ENCODE measurements at places on chromosomes 1 and 21.

- DNase-seq = peak; percentile 15
Measured at GRCh38 chr1:9615316-9616063, 26.8 kb downstream of the TMEM201 start.

GRCh38 chr1:3653286-3653618 is 936 bp downstream of the TP73 start:
- no peak for DNase-seq

DNA sequence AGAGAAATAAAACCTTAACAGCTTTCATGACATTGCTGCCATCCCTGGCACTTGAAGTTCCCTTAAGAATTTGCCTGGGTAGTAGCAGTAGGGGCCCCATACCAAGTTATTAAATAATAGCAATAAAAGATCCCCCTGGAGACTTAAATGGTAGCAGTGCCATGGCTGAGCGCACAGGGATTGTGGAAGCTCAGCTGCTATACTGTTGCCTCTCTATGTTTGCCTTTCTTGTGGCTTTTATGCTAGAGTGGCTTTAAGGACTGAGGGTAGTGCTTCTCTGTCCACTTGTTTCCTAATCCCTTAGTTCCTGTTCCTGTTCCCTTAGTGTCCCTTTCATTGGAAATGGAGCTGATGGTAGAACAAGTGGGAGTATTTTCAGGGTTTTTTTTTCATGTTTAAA is 42.1 kb downstream of the NCF2 start:
- no peak for DNase-seq

GRCh38 chr21:45592626-45593134 is 50.4 kb upstream of the SLC19A1 start:
- DNase-seq = no peak

GRCh38 chr1:243598433-243598832 is 251.6 kb downstream of the AKT3 start:
- no peak for DNase-seq

GRCh38 chr1:1599030-1599934 is 653 bp downstream of the FNDC10 start:
- DNase-seq = no peak

GRCh38 chr1:226734611-226735153 is 4.4 kb downstream of the ITPKB start:
- no peak for DNase-seq

DNA sequence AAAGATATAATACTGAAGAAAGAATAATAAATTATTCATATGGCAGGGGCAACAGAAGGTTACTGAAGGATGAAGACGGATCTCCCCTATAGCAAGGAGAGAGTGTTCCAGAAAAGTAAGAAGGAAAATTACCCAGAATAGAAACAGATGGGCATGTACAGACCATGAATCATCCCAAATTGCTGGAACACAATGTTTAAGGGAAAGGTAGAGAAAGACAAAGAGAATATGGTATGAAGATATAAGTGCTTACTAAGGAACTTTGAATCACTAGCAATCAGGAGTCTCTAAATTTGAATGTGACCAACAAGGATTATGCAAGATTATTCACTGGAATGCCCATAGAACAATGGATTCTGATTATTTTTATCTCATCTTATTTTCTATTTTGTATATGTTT is 375.4 kb downstream of the COL11A1 start:
- no peak for DNase-seq

DNA sequence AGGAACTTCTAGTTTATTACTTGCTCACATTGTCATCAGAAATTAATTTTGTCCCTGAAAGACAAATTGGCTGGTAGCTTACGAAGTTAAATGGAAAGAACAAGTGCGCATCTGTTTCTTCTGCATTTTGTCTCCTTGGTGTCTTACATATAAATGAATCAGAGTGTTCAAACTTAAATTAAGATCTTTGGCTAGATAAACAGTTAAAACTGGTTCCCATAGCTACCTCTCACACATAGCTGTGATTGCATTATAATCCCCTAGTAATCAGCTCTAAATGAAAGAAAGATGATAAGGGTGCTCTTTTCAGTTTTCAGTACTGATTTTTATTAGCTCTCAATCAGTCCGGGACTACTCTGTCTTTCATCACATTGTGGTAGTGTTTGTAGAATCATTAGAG is 124.2 kb upstream of the LMO4 start:
- no peak for DNase-seq

GRCh38 chr1:20079661-20080305 is 9.8 kb downstream of the PLA2G5 start:
- DNase-seq = no peak

DNA sequence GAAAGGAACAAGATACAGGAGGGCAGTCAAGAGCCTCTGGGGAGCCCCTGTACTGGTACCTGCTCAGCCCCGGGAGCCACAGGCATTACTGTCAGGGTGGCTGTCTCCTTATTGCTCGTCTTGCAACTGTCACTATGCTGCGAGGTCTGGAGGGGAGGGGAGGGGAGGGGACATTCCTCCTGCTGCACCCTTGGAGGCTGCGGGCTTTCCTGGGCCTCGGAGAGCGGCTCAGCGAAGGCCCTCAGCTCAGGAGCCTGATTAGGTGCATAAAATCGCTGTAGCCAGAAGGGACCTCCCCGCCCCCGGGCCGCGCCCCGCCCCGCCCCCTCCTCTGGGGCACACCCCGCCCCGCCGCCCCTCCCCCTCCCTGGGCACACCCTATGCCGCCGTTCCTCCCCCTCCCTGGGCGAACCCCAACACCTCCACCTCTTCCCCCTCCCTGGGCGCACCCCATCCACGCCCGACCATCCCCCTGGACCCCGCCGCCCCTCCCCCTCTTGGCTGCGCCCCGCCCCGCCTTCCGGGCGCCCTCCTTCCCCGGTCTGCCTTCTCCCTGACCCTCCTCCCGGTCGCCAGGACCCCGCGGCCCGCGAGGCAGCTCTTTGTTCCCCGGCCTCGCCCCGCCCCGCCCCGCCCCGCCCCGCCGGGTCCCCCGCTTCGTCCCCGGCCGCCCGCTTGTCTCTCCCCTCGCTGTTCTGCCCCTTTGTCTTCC is 35.5 kb downstream of the CACHD1 start:
- no peak for DNase-seq

- no peak for DNase-seq
Measured at GRCh38 chr21:14584357-14585095, 38.4 kb upstream of the SAMSN1 start.

GRCh38 chr1:160007577-160008200 is 24.1 kb downstream of the PIGM start:
- no peak for DNase-seq

GRCh38 chr1:7656557-7657215 is 114.4 kb upstream of the VAMP3 start:
- no peak for DNase-seq

GRCh38 chr1:46166521-46167462 is 8.1 kb upstream of the TSPAN1 start:
- no peak for DNase-seq

- DNase-seq = no peak
Measured at GRCh38 chr1:107623431-107623830, 341.5 kb downstream of the VAV3 start.

- peak; percentile 3 for DNase-seq
Measured at GRCh38 chr1:219000631-219001030, 173.0 kb upstream of the LYPLAL1 start.

DNA sequence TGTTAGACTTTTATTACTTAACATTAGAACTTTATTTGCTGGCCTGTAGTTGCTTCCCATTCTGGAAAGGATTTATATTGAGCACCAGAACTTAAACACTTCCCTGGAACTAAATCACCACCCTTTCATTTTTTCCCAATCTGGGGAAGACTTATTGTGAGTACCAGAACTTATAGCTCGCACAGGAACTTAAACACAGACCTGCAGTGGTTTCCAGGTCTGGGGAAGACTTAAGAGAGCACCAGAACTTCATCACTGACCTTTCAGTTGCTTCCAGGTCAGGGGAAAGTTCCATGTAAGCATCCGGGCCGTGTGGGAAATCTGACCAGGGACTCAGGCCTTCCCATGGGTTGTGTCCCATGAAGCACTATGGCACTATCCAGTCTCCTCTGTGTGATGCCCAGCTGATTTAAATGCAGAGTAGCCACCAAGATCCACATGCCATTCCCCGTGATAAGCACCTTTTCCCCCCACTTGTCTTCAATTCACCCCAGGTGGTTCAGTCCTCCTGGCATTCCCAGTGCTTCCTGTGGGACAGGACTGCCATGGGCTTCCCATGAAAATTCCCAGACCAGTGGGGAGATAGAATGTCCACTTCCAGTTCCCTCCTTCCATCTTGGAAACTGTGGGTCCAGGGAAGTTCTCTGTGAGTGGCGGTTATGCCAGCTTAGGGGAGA is 48.9 kb downstream of the C4BPA start:
- no peak for DNase-seq

DNA sequence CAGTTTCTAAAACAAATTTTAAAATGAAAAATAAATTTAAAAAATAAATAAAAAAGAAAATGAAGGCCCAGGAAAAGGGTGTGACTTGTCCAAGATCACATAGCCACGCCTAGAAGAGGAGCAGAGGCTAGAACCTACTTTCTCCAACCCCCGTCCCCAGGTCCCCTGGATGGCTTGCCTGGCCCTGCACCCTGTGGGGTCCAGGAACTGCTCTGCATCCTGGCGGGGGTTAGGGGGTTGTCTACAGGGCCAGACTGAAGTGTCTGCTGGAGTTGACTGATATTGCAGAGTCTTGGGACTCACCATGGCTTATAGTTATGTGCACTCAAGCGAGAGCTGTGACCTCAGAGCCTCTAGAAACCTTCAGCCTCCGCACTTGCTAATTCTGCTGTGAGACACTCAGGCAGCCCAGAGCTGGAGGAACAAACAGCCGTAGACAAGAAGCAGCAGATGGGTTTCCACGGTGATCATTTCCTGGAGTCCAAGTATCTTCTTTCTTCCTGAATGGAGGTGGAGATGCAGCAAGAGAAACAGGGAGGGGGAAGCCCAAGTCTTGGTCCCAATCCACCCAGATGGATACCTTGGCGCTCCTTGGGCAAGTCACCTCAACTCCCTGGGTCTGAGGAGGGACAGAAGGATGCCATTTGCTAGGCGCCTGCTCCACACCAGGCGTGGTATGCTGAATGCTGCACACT is 5.2 kb upstream of the EXTL1 start:
- no peak for DNase-seq

DNA sequence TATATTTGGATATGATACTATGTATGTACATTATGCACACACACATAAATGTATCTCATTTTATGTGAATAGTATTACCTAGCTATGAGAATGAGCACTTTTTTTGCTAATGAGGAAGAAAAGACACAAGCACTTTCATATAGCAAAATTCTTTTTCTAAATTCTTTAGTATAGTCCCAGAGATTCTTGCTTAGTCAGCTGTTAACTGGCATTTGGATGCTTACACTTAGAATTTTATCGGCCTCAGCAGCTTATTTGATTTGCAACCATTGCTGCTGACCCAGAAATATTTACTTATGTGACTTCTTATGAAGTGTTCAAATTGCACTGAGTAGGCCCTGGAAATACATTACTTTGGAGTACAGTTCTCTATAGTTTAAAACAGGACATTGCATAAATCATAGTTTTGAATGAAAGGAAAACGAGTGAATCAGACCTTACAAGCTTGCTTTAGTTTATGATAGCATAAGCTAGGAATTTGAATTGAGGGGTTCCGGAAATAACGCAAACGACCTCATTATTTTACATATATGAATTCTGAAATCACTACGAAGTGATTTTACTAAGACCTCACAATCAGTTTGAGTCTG is 653.9 kb upstream of the NEGR1 start:
- no peak for DNase-seq

- DNase-seq = no peak
Measured at GRCh38 chr21:44972821-44973220, 33.0 kb downstream of the SLX9 start.

DNA sequence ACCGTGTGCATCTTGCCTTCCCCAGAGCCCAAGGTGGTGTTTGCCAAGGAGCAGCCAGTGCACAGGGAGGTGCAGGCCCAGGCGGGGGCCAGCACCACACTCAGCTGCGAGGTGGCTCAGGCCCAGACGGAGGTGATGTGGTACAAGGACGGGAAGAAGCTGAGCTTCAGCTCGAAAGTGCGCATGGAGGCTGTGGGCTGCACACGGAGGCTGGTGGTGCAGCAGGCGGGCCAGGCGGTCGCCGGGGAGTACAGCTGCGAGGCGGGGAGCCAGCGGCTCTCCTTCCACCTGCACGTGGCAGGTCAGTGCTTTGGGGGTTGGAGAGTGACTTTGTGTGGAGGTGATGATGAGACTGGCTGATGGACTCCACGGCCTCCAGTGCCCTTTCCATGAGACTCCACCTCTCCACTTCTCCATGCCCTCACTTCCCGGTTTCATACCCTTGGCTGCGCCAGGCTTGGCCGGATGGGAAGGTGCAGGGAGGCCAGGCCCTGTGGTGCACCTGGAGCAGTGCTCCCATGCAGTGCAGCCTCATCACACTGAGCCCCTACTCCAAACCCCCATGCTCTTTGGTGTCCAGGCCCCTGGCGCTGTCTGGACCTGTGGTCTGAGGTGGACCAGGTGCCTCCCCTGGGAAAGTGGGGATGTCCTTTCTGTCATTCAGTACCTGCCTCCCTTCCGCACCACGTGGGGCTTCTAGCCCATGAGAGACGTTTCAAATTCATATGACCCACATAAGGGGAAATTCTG is 49.0 kb downstream of the OBSCN start:
- DNase-seq = no peak

DNA sequence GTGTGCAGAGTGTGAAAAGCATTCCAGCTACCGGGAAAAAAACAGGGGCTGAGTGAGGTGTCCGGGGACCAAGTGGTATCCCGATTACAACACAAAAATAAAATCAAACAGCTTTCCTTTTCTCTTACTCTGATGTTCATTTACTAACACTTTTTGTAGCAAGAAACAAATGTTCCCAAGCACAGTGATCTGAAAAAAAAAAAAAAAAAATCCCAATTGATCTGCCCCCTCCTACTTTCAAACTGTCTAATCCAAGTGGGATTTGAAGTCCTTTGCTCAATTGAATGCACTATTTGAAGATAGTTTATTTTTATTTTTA is 1.3 kb downstream of the BACE2 start:
- DNase-seq = no peak

All from stromal cell of bone marrow (primary cell).